ENCODE measurements at places on chromosomes 4 and X.

GRCh38 chr4:1448589-1449420 lies 42.6 kb upstream of the NKX1-1 start:
- no peak for DNase-seq

GRCh38 chr4:113539408-113539807 lies 222.1 kb downstream of the CAMK2D start:
- no peak for DNase-seq

- DNase-seq, result peak; percentile 25
Measured at GRCh38 chrX:85244450-85245211, 840 bp downstream of the ZNF711 start.

- peak; percentile 78 for DNase-seq
Measured at GRCh38 chrX:154097003-154097588, 421 bp downstream of the MECP2 start.

DNA sequence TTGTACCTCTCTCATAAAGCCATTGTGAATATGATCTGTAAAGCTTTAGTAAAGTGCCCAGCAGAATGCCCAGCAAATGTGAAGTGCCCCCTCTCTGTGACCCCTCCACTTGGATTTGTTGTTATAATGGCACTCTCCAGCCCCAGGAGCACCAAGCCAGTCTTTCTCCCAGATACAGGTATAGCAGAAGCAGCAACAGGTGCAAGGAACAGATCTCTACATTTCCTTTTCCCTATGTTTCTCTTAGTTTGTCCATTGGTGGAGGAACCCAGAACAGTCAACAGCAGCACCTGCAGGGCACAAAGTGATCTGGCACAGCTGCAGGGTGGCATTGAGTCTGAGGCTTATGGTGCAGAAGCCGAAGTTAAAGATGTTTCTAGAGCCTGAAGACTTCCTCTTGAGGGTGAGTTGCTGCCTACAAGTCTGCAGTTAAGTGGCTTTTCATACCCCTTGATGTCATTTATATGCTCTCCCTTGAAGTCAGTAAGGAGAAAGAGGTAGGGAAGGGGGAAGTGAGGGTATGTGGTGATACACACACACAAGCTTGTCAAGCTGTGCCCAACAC lies 16.1 kb upstream of the CXCL3 start:
- peak; percentile 34 for DNase-seq

GRCh38 chr4:65798498-65799127 lies 128.3 kb upstream of the EPHA5 start:
- no peak for DNase-seq

- DNase-seq, result peak; percentile 92
Measured at GRCh38 chr4:142549726-142550463, 296.2 kb downstream of the INPP4B start.

DNA sequence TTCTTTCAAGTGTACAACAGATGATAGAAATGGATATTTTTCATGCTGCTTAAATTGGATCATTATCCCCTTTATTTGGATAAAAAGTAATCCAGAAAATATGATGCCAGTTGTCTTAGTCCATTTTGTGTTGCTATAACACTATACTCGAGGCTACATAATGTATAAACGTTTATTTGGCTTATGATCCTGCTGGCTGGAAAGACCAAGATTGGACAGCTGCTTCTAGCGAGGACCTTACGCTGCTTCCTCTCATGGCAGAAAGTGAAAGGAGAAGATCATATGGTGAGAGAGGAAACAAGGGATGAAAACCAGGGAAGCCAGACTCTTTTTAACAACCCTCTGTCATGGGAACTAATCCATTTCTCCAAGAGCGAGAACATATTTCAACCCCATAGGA lies 102.7 kb downstream of the TRAM1L1 start:
- no peak for DNase-seq

GRCh38 chr4:53005149-53005546 lies 143.0 kb downstream of the RASL11B start:
- no peak for DNase-seq

DNA sequence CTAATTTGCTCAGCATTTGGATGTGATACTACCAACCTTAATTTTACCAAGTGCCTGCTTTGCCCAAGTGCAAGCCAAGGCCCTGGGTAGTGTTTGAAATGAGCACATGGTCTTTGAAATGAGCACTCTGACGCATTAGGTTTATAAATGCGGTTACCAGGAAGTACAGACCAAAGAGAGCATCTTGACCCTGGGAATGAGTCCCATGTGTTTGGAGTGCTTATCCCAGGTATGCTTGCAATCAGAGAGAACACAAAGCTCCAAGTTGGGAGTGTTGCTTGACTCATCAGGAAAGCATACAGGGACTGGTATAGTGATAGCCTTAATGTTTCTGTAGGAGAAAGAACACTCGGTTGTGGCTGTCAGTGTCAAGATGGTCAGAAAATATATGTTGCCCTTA lies 203.6 kb upstream of the MAMLD1 start:
- DNase-seq, result no peak

DNA sequence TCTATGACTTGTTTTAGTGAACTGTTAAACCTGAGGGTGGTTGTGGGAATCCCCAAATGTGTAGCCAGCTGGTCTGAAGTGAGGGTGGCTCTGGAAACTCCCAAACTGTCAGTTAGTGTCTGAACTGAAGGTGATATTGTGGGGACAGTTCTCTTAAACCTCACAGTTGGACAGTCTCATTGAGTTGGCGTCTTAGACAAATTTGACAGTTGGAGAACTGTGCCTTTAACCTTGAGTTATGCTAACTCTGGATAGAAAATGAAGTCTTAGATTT lies 20.7 kb upstream of the CTSO start:
- DNase-seq, result no peak

- no peak for DNase-seq
Measured at GRCh38 chrX:150229030-150229429, 134.1 kb upstream of the MAMLD1 start.

DNA sequence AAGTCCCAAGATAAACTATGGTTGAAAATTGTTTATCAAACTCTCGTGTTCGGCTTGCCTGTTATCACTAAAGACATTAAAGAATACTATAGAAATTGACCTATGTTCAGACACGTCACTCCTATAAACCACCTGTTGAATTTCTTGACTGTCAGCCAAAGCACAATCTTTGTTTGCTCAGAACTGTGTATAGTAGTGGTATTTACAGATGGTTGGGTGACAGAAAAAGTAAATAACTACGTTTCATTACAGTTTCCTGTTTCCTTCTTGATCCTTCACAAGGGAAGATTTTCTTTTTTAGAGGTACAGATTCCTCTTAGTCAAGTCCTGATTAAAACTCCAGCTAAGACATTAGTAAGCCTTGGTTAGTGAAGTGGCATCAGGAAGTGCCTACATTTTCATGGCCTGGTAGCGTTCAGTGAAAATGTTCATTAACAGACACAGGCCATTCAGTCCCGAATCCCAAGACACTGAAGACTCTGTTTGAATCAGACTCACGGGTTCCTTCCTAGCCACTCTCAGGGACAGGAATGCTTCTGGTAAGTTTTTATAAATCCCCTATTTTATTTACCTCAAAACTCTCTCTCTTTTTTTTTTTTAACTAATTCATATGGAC lies at the start of gene SMIM31:
Gene SMIM31 (plus strand): TSS at position 259 of the 616 bp plus-strand sequence. CDS start 16,313 bp downstream, outside the sequence.
- peak; percentile 20 for DNase-seq

- no peak for DNase-seq
Measured at GRCh38 chr4:115332078-115332477, 218.7 kb upstream of the NDST4 start.

DNA sequence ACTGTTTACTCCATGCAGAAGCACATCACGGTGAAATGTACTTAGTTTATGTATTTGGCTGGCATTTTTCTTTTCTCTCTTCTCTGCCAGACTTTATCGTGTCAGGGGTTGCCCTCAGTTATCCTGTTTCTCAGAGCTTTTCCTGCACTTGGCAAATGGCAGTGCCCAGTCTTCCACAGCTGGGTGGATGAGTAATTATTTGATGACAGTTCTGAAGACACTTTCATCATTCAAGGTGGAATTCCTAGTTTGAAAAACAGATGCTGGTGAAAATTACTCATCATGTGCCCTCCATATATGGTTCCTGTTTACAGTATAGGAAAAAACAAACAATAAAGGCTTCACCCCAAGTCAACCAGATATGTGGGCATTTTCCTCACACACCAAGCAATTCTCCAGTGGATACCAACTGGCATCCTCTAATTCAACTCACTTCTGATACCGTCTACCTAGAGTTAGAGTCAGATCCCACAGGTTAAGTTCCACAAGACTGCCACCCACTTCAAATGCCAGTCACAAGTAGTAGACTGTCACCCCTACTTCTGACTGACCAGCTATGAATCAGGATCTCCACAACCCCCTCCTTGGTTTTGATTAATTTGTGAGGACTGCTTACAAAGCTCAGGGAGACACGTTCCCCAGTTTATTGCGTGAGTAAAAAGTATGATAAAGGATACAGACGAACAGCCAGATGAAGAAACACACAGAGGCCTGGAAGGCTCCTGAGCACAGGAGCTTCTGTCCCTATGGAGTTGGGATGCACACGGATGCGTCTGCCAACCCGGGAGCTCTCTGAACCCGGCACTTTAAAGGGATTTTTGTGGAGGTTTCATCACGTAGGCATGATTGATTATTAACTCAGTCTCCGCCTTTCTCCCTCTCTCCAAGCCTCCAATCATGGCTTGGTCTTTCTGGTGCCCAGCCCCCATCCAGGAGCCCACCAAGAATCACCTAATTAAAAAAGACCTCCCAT lies 72.9 kb downstream of the CLDN34 start:
- DNase-seq, result no peak

DNA sequence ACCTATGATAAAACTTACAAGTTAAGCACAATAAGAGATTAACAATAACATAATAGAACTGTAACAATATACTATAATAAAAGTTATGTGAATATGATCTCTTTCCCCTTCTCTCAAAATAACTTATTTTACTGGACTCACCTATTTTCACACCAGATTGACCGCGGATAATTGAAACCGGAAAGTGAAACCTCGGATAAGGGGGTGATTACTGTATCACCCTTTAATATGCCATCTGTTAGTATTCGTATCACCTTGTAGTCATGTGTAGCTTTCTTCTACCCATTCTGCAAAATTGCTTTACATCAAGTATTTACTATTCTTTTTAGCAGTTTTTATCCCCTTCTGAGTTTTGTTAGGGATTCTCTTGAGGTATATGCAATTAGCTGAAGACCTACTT lies 1.8 kb downstream of the SPCS3 start:
- no peak for DNase-seq

DNA sequence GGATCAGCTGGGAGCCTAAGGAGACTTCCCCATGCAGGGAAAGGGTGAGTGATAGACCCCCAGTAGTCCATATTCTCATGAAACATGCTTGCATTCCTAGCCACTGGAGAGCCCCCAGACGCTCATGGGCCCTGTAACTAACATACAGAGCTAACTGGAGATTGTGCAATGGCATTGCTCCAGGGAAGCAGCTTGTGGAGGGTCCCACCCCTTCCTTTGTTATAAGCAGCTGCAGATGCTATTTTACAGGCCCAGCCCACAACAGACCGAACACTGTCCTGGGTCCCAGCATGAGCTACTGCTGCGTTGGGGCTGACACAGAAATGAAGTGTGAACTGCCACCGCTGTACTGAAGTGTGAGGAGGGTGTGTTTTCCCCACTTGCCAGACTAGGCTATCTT lies 1465.7 kb upstream of the DIAPH2 start:
- DNase-seq, result peak; percentile 28

GRCh38 chr4:4851081-4851480 lies 8.4 kb upstream of the MSX1 start:
- no peak for DNase-seq

- no peak for DNase-seq
Measured at GRCh38 chr4:56253666-56254305, 133.5 kb downstream of the AASDH start.

DNA sequence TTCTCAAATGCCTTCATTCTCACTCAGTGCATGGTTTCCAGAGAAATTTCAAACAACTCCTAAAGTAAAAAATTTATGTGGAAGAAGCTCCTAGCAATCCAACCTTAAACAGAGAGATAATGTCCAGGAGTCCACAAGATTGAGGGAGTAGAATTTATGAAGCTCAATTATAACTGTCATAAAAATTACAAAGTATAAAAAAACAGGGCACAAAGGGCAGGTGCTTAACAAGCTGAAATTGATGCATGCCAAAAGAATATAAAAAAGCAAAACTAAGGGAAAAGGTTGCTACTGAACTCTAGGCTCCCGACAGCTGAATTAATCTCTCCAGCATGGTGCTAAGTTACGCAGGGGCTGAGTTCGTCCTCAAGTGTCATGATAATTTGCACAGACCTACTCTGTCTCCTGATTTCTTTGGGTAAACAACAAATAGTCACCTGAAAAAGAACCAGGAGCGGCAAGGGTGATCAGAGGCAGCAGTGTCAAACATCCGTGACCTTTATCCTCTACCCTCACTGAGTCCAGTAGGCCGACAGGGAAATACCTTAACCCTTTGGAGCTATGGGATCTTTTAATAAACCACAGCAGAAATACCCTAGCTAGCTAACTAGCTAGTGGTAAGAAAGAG lies 47.2 kb upstream of the RELL1 start:
- no peak for DNase-seq

DNA sequence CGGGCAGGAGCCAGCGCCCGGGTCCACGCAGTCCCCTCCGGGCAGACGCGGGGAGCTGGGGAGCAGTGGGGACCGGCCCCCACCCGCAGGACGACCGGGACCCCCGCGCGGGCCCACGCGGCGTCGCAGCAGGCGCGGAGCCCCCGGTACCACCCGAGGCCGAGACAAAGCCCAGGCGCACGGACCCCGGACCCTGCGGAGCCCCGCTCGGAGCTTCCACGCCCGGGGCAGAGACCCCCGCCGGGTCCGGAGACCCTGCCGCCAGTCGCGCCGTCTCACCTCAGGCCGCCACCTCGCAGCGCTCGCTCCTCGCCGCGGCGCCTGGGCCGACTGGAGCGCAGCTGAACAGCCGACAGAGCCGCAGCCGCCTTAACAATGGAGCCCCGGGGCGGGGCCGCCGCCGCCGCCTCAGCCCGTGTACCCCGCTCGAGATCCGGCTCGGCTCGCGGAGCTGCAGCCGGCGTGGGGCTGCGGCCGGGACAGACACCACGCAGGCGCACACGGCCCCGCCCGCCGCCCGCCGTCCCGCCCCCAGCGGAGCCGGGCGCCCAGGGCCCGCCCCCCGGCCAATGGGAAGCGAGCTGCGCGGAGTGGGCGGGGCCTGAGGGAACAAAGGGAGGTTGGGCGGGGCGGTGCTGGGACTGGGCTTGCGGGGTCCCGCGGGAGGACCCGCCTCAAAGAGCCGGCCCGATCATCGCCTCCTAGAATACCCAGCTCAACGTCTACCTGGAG lies at the start of gene AFAP1:
Gene AFAP1 (minus strand): TSS at position 485 of the 732 bp plus-strand sequence. CDS start 67,783 bp downstream, outside the sequence.
- peak; percentile 83 for DNase-seq

DNA sequence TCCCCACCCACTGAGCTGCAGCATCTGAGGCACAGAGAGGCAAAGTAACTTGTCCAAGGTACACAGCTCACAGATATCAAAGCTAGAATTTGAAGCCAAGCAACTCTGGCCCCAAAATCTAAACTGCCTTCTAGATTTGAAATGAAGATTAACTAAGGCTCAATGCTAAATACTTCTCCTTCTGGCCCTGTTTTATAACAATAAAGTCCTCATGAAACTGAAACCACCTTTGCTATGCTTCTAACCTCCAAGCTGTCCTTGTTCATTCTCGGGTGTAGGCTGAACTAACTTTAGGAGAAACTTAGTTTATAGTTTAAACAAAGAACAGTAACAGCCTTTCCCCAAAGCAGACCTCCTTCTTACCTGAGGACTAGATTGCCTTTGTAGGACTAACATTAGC lies 93.6 kb downstream of the DCTD start:
- DNase-seq, result no peak

GRCh38 chr4:98932539-98932938 lies 3.6 kb upstream of the EIF4E start:
- DNase-seq, result no peak

All from NCI-H345 (cell line).